ENCODE measurements at places on chromosomes 4 and X.
A peak's percentile ranks its signal among the peaks of the same experiment; 100 is the strongest.

- DNase-seq: no peak
Observed at GRCh38 chrX:43556207-43556606, 99.9 kb upstream of the MAOA start.

DNA sequence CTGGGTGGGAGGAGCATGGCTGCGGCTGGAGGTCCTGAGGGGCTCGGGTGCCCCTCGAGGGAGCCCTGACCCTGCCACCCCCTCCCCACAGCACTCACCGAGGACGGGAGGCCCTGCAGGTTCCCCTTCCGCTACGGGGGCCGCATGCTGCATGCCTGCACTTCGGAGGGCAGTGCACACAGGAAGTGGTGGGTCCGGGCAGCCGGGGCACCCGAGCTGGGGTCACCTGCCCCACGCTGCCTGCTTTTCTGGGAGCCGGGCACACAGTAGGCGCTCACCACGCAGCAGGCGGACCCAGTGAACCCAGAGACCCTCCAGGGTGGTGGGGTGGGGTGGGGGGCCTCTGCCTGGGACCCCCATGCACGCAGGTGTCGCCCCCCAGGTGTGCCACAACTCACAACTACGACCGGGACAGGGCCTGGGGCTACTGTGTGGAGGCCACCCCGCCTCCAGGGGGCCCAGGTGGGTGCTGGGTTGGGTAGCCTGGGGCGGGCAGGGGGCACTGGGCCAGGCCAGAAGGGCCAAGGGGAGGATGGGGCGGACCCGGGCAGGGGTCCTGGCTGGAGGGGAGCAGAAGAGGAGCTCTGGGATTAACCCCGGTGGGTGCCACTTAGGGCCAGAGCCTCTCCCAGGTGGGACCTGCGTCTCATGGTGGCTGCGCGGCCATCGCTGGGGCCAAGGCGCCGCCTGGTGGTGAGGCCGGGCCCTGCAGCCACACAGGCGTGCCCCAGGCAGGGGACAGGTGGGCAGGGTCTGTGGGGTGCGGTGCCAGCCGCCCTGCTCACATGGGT is 1.4 kb downstream of the HGFAC start:
- peak; percentile 55 for DNase-seq

DNA sequence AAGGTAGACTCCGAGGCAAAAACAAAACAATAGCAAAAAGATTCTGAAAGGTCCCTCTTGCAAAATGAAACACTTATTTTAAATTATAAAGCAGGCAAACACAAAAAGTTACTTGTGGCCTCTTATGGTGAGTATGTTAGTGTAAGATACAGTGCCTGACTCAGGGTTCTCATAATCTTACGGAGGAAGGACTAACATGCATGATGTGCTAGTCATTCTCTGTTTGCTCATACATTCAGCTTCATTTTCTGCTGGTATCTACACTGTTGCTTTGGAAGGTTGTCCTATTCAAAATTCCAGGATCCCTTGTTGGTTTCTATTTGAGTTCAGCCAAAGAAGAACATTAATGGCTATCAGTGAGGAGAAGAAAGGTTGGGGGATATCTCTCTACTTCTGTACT is 249.1 kb upstream of the FAM47A start:
- DNase-seq: no peak

DNA sequence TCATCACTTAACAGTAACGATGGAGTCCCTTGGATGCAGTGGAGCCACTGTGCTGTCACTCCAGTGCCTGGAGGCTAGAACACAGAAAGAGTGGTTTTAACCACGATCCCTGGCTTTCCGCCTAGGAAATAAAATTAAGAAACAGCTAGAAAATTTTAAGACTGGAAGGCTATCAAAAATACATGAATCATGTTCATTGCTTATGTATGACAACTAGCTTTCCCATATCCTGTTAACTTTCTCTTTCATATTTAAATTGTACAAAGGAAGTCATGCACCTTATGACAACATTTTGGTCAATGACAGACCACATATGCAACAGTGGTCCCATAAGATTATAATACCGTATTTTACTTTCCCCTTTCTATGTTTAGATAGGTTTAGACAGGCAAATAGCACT is 115.1 kb downstream of the GALNTL6 start:
- no peak for DNase-seq

Data from stimulated activated CD4-positive, alpha-beta T cell treated with anti-CD3 and anti-CD28 coated beads, Interleukin-4, amount 100 ng/mL, for 48 hours (primary cell).